ENCODE measurements at places on chromosomes 13 and 19.
A peak's percentile ranks its signal among the peaks of the same experiment; 100 is the strongest.

DNA sequence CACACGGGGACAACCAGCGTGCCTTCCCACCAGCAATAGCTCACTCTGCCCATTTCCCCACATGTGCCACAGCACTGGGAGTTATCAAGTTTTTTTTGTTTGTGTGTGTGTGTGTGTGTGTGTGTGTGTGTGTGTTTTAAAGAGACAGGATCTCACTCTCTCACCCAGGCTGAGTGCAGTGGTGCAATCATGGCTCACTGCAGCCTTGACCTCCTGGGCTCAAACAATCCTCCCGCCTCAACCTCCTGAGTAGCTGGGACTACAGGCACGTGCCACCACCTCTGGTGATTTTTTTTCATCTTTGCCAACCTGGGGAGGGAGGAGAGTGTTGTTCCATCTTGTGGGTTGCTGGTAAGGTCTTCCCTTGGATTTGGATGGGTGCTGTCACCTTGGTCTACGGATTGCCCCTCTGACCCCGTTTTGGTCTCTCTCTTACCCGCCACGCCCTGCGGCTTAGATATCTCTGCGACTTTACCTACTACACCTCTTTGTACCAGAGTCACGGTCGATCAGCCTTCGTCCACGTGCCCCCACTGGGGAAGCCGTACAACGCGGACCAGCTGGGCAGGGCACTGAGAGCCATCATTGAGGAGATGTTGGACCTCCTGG, 22.6 kb downstream of the PGPEP1 start:
- DNase-seq = no peak

GRCh38 chr13:114143806-114144605, 11.6 kb upstream of the RASA3 start:
- DNase-seq = no peak

DNA sequence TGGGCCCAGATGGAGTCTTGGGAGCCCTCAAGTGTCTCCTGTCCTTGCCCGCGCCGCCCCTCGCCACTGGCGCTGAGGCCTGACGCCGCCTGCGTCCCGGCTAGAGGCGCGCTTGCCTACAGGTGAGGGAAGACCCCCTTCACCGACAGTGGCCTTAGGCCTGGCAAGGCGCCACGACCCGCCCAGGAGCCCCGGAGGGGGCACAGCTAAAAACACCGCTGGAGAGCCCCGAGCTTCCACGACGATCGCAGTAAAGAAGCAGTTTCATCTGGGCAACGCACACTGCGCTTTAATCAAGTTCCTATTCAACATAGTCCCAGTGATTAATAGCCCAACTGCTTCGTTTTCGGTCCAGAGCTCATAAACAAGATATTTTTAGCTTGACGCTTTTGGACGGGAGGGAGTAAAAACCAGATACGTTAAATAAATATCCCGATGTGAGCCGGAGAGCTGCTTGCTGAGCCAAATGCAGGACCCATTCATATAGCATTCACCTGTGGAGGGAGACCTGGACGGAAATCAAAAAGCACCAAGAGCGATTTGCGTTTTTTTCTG, 1.5 kb upstream of the CEBPA start:
- DNase-seq = no peak

DNA sequence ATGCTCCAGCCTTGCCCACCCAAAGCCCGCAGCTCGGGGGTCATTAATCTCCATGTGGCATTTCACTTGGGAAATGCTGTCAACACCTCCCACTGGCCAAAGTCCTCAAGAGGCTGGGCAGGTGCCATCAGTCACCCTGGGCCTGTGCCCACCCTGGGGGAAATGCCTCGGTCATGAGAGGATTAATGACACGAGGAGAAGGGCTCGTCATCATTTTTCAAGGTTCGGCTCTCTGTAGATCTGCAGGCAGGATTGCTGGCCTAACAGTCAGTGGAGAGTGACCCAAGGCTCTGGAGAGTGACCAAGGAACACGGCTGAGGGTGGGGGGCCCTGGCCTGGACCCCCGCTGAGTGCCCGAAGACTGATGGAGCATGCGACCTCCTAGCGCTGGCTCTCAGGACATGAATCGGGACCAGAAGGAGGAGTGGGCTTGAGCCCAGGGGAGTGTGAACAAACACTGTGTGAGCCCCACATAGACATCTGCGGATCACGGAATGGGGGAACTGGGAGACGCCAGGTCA, 15.2 kb upstream of the KCTD15 start:
- no peak for DNase-seq

DNA sequence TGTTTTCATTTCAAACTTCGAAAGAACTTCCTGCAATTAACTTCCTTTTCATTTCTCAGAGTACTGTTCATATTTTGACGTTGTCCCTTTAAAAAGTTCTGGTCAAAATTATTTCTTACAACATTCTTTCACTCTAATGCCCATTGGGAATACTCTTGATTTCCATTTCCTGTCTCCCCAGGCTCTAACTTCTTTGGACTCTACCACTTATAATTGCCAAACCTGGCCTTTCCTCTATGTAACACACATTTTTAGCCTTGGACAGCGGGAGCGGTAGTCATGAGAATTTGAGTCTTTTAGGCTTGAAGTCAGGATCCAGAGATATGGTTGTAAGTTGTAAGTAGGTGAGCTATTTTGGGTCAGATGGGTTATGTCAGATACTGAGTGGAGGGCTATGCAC, 163.5 kb upstream of the SPRY2 start:
- no peak for DNase-seq

- DNase-seq = no peak
Observed at GRCh38 chr13:49560270-49561061, 24.9 kb downstream of the RCBTB1 start.

GRCh38 chr13:113427562-113428468, 25.5 kb downstream of the ADPRHL1 start:
- DNase-seq = no peak

DNA sequence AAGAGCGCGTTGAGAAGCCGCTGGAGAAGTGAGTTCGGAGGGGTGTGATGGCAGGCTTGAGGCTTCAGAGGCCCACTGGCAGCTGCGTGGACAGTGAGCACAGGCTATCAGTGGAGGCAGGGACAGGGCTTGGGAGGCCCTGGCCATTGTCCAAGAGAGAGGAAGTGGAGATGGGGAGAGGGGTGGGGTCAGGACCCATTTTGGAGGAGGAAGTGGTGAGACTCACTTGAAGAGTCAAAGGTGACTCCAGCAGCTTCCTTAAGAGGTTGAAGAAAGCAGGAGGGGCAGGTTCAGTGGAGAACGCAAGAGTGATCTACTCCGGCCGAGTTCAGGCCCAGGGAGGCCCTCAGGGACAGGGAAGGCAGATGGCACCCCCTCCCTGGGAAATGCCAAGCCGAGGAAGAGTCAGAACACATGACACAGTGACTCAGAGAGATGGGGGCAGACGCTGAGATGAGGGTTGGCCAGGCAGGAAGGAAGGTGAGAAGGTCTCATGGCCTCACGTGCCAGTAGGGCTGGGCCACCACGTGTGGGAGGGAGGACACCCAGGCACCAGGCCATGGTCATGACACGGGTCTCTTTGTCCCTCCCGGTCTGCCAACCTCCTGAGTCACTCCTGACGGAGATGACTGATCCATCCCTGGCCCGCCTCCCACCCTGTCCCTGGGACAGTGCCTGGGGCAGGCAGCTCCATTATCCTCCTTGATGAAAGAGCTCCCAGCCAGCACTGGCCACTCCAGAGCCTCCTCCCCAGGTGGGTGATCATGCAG, 10.1 kb upstream of the CD22 start:
- DNase-seq = no peak

- DNase-seq = no peak
Observed at GRCh38 chr13:20772401-20773131, 1.2 kb downstream of the EEF1AKMT1 start.

GRCh38 chr19:50626011-50626410, 13.7 kb downstream of the SYT3 start:
- DNase-seq = no peak

DNA sequence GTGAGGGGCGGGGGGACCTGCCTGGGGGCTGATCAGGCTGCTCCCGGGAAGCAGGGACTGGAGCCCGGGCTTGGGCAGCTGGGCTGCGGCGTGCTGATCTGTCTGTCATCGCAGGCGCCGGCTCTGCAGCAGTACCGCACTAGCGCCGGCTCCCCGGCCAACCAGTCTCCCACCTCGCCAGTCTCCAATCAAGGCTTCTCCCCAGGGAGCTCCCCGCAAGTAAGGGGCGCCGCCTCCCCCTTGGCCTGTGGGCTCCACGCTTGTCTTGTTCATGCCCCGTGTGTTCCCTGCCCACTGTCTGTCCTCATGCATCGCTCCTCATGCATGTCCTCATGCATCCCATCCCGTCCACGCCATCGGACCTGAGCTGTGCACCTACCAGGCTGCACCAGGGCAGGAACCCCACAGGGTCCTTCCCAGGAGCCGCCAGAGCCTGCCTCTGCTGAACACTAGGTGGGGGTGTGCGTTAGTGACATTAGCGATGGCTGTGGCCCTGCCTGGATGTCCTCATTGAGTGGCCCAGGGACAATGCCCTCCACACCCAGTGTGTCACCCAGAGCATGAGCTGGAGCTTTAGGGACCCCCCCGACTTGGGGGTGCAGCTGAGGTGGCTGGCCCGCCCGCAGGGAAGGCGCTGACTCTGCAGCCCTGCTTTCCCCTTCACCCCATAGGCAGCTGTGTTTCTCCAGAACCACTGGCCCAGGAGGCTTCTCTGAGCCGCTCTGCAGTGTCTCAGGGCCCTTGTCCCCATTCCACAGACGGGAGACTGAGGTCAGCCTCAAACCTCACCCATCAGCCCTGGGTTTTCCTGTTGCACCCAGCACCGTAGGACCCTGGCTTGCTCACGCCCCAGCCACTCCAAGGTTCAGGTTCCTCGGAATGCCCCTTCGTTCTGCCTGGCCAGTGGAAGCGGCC, 19.5 kb downstream of the COMP start:
- DNase-seq = no peak

DNA sequence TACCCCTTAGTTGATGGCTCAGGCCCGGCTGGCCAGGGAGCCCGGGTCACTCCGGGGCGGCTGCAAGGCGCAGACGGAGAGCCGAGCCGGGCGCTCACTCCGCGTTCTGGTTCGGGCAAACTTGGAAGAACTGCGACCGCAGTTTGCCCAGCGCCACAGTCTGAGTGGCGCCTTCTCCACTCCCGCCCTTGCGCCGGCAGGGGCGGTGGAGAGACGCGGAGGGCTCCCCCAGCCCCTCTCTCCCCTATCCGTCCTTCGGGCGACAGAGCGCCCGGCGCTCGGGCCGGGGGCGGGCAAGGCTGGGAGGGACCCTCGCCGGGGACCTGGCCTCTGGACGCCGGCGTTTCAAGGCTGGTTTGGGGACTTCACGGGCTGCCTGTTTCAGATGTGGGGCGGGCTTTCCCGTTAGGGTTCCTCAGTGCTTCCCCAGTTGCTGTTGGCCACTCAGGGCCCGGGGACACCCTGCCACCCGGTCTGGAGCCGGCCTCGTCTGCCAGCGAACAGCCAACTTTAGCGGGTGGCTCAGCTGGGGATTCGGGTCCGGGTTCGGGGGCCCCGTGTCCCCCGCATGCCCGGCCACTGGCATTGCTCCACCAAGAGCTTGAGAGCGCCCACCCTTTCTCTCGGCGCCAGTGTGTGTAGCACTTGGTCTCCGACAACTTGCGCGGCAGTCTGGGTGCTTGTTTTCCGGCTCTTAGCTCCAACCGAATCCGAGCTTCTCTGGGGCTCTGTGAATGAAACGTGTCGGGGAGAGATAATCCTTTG, 1.5 kb downstream of the GPC6 start:
- DNase-seq = peak; percentile 89

DNA sequence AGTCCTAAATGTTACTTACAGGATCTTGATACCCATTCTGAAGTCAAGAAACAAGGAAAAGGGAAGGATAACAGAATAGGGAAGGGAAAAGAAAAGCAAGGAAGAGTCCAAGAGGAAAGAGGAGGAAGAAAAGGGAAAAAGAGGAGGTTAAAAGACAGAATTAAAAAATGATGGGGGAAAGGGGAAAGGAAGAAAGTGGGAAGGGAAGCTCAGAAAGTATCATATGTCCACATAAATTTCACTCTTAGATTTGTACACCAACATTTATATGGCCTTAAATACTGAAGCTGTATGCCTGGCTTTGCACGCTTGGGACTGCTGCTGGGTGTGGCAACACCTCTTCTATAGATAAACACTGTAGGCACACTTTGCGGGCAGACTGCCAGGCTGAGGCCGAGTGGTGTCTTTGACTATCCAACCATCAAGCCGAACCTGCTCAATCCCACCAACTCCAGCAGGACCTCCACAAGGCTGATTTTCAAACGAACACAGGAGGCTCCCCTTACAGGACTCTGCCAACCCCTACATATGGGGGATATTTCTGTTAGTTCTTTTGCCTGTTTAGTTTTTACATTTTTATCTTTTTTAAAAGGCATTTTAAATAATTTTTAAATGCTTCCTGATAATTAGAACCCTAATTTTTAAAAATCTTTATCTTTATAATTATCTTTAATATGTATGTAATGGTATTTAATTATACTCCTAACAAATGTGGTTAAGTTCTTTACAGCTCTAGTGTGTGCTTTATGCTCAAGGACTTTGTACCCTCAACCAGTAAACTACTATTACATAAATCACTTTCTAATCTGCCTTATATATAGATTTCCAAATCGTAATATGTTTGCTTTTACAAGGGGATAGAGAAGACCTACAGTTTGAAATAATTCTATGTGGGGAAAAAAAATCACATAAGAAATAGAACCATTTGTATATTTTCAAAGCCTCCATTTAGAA, 154.2 kb downstream of the DIAPH3 start:
- no peak for DNase-seq

- DNase-seq = no peak
Observed at GRCh38 chr13:40387775-40388174, 278.7 kb downstream of the FOXO1 start.

GRCh38 chr13:99256709-99257108, 1.5 kb downstream of the GPR18 start:
- DNase-seq = no peak

DNA sequence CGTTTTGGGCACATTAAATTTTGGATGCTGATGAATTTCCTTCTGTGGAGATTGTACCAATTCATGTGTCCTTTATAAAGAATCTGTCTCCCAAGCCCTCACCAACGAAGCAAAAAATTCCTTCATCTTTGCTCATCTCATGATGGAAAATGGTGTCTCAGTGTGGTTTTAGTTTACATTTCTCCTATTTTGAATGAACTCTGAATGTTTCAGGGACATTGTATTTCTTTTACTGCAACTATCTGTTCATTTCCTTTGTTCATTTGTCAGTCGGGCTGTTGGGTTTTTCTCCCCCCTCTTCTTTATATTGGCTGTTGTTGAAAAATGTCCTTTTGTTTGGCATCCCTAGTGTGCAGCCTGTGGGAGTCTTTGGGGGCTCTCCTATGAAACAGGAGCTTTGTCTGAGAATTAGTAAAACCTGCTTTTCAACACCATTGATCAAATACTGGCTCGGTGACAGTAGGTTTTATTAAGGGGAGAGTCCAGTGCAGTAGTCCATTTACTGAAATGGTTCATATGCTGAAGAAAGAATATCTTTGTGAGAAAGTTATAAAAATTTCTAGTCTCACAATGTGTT, 91.3 kb upstream of the C1QTNF9B start:
- no peak for DNase-seq

- no peak for DNase-seq
Observed at GRCh38 chr13:99265162-99265800, 7.1 kb upstream of the GPR18 start.

- no peak for DNase-seq
Observed at GRCh38 chr13:114118511-114119123, 13.8 kb downstream of the RASA3 start.
